Stimulated activated CD4-positive, alpha-beta T cell treated with anti-CD3 and anti-CD28 coated beads, Interleukin-1b, Interleukin-23, amount 100 ng/mL, for 48 hours (primary cell): ENCODE measurements at places on chromosomes 7 and 10.

GRCh38 chr7:77893813-77894212 is 95.2 kb downstream of the PHTF2 start:
- no peak for DNase-seq

- no peak for DNase-seq
These were observed 147.5 kb downstream of the RAB11FIP2 start for GRCh38 chr10:117899181-117899683.

DNA sequence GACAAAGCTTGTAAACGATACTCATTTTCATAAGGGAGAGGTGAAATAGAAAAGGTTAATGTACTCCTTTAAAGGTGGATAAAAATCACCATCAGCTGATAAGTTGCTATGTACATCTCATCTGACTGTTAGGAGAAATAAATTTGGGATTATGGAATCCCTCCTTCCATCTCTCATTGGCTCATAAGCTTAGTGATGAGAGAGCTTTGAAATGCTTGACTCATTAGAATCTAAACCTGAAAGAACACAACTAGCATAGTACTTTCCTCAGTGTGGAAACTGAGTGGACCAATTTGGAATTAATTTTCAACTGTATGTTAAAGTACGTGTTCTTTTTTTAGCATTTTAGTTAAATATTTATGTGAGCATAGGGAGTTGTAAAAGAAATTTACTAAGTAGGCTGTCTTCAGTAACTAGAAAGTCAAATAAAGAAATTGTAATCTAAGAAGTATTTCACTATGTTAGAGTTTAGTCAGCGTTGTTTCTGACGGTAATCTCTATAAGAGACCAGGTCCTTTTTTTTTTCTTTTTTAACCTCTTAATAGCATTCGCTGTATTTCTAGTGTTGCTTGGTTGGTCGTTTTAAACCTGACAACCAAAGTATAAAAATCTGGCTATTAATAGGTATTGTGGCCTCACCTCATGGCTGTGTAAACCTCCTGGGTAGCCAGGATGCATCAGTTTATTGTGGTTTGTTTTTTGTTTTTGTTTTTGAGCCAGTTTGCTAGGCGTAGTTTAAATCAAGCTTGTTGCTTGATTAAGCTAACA is 34.4 kb downstream of the FHIP2A start:
- DNase-seq: no peak

GRCh38 chr10:62492012-62492869 is 118.1 kb downstream of the ZNF365 start:
- no peak for DNase-seq

DNA sequence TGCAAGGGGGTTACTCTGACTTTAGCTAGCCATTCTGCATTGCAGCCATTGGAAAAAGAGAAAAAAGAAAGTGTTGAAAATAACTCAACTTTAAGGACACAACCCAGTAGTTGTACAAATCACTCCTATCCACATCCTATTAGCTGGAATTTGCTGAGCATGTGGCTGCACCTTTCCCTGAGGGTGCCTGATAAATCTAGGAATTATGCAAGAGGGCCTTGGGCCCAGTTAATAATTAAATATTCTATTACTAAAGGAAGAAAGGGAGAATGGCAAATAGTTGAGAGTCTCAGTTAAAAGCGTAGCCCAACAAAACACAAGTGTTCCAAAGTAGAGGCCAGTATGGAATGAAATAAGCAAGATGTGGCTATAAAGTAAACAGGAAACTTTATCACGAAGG is 200.9 kb upstream of the CNTNAP2 start:
- DNase-seq: no peak

- DNase-seq: no peak
These were observed 253.3 kb downstream of the IPMK start for GRCh38 chr10:58014436-58014835.

DNA sequence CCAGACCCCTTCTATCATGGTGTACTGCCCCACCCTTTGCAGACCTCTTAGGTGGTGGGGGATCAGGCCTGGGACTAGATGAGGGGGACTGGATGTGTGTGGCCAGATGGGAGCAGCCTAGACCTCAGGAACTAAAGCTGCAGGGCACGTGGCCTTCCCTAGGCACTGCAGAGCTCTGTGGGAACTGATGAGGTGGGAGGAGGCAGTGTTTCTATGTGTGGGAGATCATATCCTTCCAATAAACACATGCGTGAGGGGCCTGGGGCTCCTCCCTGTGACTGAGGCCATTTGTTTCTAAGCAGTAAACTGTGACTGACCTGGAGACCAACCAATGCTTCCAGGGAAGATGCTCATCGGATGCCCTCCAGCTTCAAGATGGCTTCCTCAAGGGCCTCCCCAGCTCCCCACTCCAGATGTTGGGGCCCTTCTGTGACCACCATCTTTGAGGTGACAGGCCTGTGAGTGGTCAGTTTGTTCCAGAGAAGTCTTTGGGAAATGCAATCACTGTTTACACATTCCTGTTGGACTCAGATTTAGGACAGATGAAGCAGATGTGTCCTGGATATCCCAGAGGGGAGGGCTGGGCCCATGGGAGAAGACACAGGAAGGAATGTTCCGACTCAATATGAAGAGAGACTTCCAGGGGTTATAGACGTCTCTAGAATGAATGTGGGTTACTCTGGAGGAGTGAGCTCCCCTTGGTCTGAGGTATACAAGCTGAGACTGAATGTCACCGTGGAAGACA is 23.6 kb upstream of the ZCCHC24 start:
- no peak for DNase-seq
